ENCODE measurements at places on chromosomes 1 and 21.

GRCh38 chr1:214072426-214073157 lies 84.8 kb downstream of the PROX1 start:
- no peak for DNase-seq

DNA sequence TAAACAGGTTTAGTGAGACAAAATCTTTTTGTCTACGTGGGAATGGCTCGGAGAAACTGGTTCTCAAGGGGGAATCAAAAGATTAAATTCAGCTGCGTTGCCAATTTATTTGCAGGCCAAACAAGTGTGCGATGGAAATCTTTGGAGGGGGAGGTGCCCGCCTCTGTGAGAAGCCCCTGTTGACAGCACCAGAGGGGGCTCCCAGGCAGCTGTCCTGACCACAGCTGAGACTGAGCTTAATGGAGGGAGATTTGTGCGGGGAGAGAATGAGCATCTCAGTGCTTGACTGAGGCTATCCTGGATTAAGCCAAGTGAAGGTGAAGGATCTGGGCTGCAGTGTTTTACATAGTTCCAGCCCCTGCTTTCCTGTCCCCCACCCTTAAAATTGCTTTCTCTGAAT lies 169.7 kb downstream of the ATG4C start:
- no peak for DNase-seq

DNA sequence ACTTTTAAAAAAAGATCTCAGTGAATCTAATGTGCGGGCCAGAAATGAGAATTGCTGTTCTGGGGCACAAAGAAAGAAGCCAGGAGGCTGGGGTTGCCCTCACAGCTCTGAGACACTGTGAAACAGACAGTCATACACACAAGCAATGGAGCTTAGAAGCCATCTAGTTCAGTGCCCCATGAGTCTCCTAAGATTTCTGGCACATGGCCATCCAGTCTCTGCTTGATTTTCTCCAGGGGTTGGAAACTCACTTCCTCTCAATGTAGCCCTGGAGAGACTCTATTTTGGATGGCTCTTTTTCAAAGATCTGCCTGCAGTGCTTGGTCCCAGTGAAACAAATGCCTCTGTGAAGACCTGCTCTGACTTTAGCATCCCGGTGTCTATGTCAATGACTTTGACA lies 38.6 kb downstream of the KCNN3 start:
- no peak for DNase-seq

- no peak for DNase-seq
Measured at GRCh38 chr1:185152187-185152767, 4.5 kb downstream of the TRMT1L start.

DNA sequence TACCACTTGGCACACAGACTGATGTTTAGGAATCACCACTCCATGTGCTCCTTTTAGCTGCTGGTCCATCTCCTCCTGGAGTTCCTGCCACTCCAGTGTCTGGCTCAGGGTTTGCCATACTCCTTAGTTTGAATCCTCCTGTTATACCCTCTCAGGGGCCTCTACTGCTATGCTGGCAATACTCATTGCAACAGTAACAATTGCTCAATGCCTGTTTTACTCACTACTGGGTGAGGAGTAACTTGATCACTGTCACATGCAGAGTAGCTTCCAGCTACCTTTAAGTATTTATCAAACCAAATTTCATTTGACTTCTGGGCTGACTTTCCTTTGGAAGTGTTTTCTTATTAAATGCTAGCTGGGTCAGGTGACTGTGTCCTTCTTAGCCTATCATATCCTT lies 107.2 kb upstream of the WLS start:
- no peak for DNase-seq

DNA sequence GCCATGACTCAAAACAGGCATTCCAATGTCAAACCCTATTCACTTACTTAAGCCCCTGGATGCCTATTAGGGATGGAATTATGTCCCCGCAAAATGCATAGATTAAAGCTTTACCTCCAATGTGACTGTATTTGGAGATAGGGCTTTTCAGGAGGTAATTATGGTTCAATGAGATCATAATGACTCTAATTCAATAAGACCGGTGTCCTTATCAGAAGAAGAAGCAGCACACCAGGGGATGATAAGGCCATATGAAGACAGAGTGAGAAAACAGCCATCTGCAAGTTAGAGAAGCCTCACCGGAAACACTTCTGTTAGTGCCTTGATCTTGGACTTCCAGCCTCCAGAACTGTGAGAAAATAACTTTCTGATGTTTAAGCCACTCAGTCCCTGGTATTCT lies 1131.8 kb upstream of the TMPRSS15 start:
- DNase-seq: no peak

DNA sequence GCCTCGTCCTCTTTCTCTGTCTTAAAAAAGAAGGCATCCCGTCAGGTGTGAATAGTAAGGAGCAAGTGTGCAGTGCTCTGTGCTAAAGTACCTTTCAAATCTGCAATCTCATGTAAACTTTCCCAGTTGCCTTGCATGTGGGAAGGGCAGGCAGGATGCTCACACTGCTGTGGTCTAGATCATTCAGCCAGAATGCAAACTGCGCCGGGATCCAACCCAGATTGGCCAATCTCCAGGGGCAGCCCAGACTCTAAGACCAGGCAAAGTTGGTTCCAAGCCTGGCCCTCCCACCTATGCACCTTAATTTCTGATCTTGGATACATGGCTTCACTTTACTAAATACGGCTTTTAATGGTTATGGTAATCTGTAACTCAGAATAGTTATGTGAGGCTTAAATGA lies 3.2 kb upstream of the MAP1LC3C start:
- DNase-seq: no peak

- DNase-seq: no peak
Measured at GRCh38 chr1:218341325-218341724, 3.8 kb upstream of the TGFB2 start.

DNA sequence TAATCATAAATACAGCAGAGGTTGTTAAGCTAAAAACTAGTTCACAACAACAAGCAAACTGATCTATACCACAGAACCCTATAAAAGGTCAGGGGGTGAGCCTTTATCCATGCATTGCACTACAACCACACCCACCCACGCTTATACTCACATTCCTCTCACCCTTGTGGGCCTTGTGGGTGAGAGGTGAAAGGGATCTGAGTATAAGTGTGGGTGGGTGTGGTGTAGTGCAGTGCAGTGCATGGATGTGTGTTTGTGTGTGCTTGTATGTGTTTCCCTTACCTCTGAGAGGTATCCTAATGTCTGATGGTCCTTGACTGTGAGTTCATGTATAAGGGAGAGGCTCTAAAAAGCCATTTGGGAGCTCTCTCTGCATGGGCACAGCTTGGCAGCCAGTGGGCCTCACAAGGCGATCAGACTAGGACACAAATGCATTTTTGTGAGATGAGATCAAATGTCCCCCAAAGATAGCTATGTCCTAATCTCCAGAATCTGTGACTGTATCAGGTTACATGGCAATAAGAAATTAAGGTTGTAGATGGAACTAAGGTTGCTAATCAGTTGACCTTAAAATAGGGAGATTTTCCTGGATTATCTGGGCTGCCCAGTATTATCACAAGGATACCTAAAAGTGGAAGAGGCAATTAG lies 95.5 kb upstream of the DPT start:
- DNase-seq: no peak

GRCh38 chr1:218917656-218918055 lies 256.0 kb upstream of the LYPLAL1 start:
- DNase-seq: no peak

GRCh38 chr1:177779166-177779965 lies 190.5 kb downstream of the SEC16B start:
- no peak for DNase-seq

DNA sequence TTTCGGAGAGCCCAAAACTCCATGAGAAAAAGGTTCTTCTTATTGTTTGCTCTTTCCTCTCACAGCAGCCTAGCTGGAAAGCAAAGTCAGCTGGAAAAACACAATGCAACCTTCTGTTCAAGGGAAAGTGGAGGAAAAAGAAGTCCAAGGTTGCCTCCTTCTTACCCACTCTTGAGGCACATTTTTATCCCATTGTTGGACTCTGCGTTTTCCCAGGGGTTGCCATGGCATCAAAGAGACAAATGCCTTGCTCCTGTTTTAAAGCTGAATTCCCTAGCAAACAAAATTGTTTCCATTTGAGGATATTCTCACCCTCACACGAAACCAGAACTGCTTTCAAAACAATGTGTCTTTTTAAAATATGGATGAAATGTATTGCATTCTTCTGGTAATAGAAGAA lies 45.1 kb upstream of the PALMD start:
- DNase-seq: no peak

DNA sequence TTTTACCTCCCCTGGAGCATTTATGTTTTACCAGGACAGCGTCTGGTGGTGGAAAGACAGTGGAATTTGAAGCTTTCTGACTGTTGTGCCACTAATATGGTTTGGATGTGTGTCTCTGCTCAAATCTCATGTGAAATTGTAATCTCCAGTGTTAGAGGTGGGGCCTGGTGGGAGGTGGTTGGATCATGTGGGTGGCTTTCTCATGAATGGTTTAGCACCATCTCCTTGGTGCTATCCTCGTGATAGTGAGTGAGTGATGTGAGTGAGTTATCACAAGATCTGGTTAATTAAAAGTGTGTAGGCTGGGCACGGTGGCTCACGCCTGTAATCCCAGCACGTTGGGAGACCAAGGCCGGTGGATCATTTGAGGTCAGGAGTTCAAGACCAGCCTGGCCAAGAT lies 23.7 kb downstream of the PHLDA3 start:
- no peak for DNase-seq

All from KG1 (cell line).